ENCODE measurements at places on chromosomes 12 and 14. TPM values are rescaled to one million over a fixed set of nuclear protein-coding genes. Genes with fewer than 3 reads are reported as not detected.

DNA sequence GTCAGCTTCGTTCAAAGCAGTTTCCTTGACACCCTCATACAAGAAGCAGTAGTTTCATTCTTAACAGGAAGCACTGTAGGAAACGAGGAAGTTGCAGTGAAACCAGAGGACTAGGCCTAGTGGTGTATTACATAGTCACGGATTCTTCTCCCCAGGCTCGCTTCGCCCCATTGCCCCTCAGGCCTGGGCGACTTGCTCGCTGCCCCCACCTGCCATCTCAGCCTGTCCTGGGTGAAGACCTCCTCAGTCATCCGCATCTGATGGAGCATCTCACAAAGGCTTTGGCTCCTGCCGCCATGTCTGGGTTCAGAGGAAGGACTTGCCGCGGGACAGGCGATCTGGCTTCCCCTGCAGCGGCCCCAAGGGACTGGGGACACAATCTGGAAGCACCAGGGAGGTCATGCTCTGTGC, 93.5 kb downstream of the LMNTD1 start:
- DNase-seq, result no peak

DNA sequence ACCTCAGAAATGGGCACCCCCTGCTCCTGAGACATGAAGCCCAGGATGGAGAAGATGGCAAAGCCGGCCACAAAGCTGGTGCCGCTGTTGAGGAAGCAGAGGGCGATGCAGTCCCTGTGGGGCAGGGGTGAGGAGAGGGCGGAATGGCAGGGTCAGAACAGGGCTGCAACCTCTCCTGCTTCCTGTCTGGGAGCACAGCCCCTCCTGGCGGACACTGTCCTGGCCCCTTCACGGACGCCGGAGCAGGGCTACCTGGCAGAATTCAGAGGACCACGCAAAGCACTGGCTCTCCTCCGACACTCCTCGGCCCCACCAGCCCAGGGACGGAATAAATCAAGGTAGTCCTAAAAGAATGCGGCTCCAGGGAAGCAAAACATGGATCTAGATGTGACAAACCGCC, 12.4 kb upstream of the SLC6A12 start:
- no peak for DNase-seq

- no peak for DNase-seq
Measured at GRCh38 chr12:75710361-75711069, 199.1 kb upstream of the KRR1 start.

GRCh38 chr12:51820526-51821439, 27.7 kb downstream of the FIGNL2 start:
- DNase-seq, result peak; percentile 71

DNA sequence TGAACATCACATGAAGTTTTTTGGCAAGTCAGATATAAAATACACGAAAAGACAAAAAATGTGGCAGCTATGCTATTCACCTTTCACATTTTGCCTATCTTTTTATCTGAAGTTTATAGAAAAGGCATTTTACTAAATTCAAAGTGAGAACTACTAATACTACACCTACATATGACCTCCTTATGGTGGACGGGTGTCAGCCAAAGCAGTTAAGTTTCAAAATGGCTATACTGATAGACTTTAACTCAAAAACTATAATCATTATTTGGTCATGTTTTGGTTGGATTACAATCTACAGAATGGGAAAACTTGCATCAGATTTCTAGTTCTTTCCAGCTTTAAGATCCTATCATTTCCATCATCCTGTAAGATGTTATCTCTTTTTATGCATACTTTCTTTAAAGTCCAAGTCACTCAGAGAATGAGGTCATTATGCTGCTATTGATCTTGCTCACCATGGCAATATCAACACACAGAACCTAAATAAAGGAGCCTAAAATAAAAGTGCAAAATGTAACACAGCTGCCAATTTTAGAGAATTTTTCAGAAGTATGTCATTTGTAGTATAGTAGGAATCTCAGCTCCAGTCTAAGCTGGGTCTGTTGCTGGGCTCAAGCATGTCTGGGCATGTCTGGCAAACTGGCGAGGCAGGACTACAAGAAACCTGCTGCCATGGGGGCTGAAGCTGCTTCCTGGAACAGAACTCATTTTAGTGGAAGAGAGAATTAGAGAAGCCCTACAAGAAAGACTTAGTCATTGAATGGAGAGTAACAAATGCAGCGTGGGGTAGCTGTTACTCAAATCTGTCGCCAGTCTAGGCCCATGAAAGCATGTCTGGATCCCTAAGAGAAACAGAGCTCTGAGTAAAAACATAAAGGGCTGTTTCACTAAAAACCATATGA, 7.6 kb upstream of the AEBP2 start:
- no peak for DNase-seq

GRCh38 chr12:67355428-67356379, 86.5 kb downstream of the CAND1 start:
- DNase-seq, result no peak

The PRKD1 gene
- total RNA-seq, result 4.2 TPM

The CRADD gene
- 33.9 TPM for total RNA-seq

The WDHD1 gene
- 2.6 TPM for total RNA-seq

The UBE2N gene
- total RNA-seq, result 72.2 TPM

The COCH gene
- 1.2 TPM for total RNA-seq

The PSME2 gene
- total RNA-seq, result 84.2 TPM
